ENCODE measurements at places on chromosomes 4 and X. TPM values are rescaled to one million over a fixed set of nuclear protein-coding genes. Genes with fewer than 3 reads are reported as not detected.
A peak's percentile ranks its signal among the peaks of the same experiment; 100 is the strongest.

DNA sequence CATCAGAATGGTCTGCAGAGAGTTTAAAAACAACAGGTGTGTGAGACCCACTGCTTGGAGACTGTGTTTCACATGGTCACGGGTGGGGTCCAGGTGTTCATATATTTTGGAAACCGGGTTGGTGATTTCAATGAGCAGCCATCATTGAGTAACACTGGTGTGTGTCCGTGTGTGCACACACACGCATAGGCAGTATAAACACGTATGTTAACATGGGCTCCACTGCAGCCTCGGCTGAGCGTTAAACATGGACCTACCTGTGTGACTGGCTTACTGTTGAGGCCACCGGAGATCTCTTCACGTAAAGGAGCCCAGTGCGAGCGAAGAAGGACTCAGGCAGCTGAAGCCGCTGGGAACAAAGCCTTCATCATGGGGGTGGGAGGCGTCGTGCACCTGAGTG lies 56.9 kb upstream of the TLR3 start:
- DNase-seq = no peak

- no peak for DNase-seq
Observed at GRCh38 chrX:155968791-155969190, 28.7 kb upstream of the IL9R start.

DNA sequence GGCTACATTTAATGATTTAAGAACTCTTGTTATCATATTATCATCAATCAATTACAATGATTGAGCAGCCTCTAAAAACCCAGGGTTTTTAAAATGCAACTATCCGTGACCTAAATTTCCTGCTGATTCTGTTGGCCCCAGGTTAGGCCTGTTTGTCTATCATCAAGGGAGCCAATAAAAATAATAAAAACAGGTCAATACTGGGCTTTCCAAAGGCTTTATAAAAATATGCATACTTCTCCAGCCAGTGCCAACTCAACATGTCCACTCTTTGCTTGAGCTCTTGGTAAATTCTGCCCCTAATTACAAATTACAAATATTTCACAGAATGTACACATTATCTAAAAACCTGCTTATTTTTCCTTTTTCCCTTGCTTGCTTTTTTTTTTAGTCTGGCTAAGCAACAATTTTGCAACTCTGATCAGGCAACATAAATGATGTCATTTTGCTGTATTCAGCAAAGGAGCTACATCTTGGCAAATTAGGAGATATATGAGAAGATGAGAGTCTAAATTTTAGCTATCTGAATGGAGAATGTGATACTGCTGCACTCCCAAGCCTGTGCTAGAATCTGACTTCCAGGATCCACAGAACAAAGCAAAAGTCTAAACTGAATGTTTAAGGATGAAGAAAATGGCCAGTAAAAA lies 204.0 kb downstream of the SCFD2 start:
- no peak for DNase-seq

DNA sequence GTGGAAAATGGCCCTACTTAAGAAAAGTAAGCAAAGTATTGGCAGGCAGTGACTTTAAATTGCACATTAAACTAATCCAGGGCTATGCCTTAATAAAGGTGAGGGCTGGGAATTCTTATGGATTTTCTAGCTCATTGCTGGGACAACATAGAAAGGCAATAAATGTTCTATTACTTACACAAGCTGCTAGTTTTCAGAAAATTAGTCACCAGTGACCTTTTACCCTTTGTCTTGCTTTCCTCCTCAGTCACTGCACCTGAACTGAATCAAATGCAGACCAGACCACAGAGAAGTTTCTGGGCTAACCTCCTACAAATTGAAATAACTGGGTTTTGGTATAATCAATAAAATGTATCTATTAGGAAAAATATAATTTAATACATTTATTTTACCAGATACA lies 694.4 kb upstream of the FAM241A start:
- no peak for DNase-seq

DNA sequence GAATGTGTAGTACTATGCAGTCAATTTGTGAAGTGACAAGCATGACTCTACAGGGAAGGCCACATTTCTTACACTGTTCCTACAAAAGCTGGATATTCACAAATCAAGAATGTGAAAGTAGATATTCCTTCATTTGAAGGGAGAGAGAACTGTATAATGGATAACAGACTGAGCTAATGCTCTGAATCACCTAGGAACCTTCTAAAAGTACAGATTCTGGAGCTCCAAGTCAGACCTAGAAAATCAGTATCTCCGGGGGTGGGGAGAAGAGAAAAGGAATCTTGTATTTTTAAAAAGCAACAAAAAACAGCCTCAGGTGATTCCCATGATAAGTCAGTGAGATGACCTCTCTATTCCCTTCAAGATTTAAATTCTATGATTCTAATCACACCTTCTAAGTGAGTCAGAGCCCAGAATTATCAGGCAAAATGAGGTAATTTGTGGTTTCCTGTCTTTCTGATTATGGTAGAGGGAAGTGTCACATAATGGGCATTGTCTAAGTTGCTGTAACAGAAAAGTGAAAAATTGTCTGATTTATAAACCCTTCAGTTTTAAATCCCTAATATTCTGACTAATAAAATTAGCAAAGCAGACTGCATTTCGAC lies 80.9 kb downstream of the IL21 start:
- no peak for DNase-seq

DNA sequence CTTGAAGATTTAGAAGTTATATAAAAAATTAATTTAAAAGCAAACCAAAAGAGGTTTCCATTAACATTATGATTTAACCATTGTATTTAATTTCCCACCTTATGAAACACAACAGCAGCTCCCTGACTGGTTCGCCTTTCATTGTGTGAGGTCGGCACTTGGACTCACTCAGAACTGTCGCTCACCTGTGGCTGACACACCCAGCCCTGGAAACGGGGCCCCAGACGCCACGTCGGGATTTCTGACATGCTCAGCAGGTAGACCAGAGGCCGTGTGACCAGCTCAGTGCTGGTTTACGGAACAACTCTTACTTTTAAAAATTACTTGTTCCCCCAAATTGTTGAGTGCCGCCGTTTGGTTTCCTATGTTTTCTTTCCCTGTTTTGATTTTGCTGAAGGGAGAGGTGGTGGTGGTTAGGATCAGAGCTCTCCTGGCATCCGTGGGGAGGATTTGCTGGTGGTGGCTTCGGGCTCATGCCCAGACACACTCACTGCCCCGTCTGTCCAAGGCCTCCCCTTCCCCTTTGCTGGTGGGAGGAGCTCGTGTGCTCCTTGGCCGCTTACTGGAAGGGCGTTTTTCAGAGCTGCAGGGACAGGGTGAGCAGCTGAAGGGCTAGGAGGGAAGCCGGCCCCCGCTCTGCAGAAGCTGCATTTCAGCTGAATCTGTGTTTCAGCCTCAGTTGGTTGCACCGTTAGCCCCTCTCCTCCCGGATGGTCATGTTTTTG lies 59.2 kb downstream of the CPLX1 start:
- no peak for DNase-seq

- DNase-seq = no peak
Observed at GRCh38 chr4:35250331-35250730, 994.0 kb downstream of the ARAP2 start.

GRCh38 chr4:7375427-7375826 lies 59.3 kb downstream of the PSAPL1 start:
- DNase-seq = no peak

GRCh38 chr4:88146891-88147290 lies 11.5 kb downstream of the ABCG2 start:
- DNase-seq = no peak

DNA sequence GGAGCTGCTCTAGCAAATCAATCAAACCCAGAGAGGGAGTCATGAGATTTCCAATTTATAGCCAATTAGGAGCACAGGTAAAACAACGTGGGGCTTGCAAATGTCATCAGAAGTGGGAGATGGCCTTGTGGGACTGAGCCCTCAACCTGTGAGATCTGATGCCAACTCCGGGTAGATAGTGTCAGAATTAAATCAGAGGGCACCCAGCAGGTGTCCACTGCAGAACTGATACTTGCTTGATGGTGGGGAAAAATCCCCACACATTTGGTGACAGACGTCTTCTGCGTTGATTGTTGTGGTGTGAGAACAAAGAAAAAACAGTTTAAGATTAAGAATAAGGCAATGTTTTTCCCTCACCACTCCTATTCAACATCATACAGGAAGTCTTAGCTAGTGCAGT lies 1402.8 kb downstream of the RAPGEF2 start:
- DNase-seq = no peak

GRCh38 chrX:590693-591404 lies 39.7 kb upstream of the SHOX start:
- no peak for DNase-seq

- peak; percentile 52 for DNase-seq
Observed at GRCh38 chr4:20422398-20422797, 170.7 kb downstream of the SLIT2 start.

- no peak for DNase-seq
Observed at GRCh38 chrX:20530406-20530921, 263.8 kb upstream of the RPS6KA3 start.

The LIMCH1 gene
- 39.6 TPM for total RNA-seq

The OPHN1 gene
- total RNA-seq = 2.9 TPM

Measured in glomerular endothelial cell (primary cell).